ENCODE measurements at places on chromosomes 12 and 14.

DNA sequence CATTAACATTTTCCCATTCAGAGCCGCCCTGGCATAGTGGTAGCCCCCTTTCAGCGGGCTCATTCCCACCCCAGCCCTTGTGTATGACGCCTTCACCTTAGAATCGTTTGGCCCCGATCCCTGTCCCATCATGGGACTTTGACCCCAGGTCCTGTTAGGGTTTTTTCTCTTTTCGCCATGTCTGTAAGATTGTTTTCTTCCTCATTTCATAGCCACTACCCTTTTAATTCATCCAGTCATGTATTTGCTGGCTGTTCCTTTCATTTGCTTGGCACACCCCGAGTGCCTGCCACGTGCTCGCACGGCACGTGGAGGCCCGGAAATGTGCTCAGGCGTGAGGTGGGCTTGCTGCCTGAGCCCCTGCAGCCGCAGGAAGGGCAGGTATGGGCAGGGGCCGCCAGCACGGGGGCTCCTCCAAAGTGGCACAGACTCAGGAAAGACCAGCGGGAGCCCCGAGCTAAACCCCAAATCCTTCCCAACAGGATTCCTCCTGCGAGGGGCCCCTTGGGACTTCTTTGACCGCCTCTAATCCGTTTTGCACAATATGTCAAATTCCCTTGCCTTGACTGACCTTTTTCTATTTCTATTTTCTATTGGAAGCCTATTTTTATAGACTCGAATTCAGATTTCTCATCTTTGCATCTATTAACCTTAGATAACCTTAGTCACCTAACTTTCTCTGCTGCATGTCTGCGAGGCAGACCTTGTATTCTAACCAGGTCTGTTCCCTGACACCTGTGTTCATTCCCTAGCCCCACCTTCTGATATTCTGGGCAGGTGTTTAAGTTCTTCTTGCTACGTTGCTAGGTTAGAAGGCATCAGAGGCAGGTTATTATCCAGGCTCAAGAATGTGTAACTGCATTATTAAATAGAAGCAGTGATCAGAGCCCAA, 114.8 kb downstream of the EML1 start:
- no peak for DNase-seq

- no peak for DNase-seq
Measured at GRCh38 chr12:78101113-78101876, 270.6 kb downstream of the NAV3 start.

GRCh38 chr12:111174251-111174960, 194.5 kb downstream of the PHETA1 start:
- DNase-seq, result no peak

- DNase-seq, result no peak
Measured at GRCh38 chr12:54028314-54029201, at the start of gene HOXC6. Gene HOXC6, plus strand, starts transcription at chr12:54028440. Its CDS starts 82 bp downstream, at chr12:54028522.

DNA sequence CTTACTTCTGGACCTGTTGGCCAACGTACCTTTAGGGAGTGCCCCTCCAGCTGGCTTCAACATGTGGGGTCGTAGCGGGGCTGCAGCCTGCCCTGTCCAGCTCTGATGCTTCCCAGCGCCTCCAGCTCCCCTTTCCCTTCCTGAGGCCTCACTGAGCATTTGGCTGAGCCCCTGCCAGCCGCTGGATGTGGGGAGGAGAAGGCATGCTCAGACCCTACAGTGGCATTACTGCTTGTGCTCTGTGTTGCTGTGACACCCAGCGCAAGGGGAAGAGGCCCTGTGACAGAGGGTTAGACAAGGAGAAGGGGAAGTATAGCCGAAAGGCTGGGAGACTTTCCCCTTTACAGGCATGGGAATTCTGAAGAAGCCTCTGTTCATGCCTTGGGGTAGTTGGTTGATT, 145.9 kb downstream of the PRKCH start:
- DNase-seq, result no peak

DNA sequence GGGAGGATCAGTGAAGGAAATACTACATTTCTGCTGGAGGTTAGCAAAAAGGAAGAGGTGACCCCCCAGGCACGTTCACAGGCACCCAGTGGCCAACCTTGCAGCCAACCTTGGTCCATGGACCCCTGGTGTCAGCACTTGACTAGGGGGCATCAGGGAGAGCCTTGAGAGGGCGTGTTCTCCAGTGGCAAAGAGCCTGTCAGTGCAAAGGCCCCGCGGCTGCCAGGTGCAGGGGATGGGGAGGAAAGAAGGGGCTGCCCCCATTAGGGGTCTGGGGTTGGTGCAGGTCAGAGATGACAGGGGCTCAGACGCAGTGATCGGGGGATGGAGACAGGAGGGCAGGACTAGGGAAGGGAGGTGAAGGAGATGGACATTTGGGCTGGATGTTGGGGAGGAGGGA, 22.7 kb upstream of the ULK1 start:
- no peak for DNase-seq

DNA sequence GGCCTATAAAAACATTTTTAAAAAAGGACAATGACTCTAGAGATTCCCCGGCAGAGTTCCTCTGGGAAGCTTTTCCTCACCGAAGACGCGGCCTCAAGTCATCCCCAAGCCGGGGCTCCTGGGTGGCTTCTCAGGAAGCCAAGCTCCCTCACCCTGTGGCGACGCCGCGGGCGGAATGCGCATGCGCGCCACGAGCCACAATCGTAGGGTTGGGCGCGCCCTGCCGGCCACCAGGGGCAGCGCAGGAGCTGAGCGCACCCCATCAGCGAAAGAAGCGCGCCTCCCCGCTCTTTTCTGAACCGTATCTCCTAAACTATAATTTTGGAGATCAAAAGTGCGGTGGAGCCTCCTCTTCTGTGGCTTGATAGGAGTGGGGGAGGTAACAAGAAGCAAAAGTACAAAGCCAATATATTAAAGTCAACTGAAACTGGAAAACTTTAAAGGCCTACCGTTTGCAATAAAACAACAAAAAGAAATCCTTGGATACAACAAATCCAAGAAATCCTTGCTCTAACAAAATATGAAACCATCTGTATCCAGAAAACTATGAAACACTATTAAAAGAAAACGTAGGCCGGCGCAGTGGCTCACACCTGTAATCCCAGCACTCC, 17.4 kb upstream of the CHFR start:
- peak; percentile 14 for DNase-seq

DNA sequence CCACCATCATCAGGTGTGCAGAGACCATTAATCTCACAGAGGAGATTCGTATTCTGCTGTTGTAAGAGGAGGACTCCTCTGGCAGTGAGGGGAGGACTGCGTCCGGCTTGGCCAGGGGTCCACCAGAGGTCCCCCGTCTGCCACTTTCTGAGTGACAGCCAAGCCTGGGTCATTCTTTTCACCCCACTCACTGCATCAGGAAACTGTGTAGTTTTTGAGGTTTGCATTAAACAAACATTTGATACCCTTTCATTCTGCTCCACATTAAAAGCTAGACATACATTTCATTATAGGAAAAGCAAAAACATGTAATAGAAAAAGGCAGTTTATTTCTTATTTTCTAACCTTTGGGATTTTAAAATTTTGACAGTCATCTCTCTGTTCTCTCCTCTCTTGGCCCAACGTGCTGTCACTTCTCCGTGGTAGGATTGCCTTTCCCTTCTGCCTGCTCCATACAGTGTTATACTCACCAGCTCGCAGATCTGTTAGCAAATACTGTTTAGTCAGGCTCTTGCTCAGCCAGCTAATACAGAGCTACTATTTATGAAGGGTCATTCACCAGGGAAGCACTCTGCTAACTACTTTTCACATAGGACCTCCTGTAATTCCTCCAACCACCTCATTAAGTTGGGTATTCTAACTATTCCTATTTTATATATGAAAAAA, 99.3 kb downstream of the PELI2 start:
- no peak for DNase-seq

DNA sequence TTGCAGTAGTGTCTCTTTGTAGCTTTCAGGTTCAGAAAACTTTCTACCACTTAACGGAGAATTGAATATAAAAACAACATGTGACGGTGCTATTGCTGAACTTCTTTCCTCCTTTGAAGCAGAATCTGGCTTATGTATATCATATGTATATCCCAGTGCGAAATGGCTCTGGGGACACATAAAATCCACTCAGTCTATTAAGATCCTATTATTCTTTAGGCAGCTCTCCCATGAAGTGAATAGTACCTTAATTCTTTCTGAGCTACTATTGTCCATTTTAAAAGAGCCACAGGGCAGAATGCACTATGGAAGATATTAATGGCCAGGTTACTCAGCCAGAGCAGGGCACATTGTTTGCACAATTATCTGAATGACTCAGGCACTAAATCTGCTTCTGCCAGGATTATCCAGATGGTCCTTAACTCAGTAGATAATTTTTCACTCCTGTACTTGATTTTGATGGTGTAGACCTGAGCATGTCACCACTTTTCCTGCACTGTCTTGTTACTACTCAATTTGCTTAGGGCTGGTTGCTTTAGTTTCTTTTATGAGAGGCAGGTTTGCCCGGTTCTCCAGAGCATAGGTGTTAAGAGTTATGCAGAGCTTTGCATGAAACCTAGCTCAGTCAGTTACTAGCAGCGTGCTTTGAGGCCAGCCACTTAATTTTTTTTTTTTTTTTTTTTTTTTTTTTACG, 5.5 kb downstream of the CNTN1 start:
- no peak for DNase-seq

DNA sequence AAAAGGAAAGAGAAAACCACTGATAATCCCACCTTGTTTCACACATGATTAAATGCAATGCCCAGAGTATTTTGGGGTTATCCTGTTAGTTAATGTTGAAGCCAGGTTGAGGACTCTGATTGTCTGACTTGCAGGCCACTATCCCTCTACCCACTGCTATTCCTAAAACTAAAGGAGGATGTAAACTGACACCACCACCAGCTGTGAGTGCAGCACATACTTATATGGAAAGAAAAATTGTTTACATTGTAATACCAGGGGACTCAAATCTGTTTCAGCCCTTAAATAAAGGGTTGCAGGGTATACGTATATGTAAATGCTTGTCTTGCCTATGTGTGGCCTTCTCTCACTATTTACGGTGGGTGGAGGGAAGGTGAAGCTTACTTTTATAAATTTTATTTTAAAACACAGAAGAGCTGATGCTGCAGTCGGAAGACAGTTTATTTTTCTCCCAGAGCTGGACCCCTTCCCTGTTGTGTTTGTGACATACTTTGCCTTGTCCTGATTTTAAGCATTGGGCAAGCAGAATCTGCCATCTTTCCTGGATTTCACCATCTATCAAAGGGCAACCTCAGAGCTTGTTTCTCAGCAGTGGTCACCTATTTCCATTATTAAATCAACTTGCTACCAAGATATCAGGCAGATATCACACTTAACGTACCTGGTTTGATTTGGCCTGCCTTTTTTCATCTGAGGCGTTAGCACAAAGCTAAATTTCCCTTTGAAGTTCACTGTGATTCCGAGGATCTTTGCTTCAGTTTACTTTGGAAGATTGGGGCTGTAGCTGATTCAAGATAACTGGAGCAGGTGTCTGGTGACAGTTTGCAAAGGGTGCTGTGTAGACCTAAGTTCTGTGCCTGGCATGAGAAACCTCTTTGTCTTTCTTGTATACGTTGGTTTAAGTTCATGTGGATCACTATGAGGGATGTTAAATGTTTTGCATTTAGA, 25.2 kb downstream of the DAAM1 start:
- no peak for DNase-seq

- DNase-seq, result no peak
Measured at GRCh38 chr14:71361336-71361735, 454.1 kb downstream of the PCNX1 start.

GRCh38 chr12:94309373-94309772, 150.3 kb downstream of the CEP83 start:
- DNase-seq, result no peak

DNA sequence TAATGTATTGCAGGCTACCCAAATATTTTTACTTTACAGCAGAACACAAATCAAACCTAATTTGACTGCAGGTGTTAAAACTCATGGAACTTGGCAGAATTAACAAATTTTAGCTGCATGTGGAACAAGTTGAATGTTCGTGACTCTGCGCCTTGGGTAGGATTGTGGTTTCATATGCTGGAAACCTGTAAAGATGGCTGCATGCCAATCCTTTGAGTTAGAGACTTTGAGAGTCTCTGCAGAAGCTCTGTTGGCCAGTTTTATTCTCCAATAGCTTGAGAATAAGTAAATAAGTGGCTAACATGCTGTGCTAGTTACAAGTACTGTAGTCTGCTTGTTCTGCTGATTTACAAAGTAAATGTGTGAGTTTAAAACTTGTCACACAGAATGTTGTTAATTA, 77.8 kb downstream of the PDE6H start:
- no peak for DNase-seq

- DNase-seq, result no peak
Measured at GRCh38 chr12:113127791-113128199, 7.8 kb downstream of the RASAL1 start.

- DNase-seq, result no peak
Measured at GRCh38 chr12:130137040-130138018, 24.9 kb upstream of the FZD10 start.

DNA sequence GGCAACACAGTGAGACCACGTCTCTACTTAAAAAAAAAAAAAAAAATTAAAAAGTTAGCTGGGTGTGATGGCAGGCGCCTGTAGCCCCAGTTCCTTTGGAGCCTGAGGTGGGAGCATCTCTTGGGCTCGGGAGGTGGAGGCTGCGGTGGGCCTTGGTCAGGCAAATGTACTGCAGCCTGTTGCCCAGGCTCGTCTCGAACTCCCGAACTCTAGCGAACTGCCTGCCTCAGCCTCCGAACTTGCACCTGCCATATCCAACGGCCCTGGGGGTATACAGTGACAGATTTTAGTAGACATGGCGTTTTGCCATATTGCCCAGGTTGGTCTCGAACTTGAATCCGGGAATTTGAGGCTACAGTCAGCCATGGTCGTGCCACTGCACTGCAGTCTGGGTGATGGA, 195.4 kb downstream of the ALG10 start:
- DNase-seq, result no peak

DNA sequence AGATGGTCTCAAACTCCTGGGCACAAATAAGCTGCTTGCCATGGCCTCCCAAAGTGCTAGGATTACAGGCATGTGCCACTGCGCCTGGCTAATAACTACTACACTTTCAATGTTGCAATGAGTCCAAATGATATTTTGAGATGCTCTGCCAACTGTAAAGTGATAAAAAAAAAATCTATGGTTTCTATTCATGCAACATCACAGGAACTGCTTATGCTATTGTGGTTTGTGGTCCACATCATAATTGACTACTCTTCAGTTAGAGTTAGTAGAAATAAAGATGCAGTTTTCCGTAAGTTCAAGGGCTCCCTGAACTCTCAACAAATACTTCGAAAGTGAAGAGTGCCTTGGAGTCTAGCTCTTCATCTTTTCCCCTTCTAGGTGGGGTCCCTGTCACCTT, 239.4 kb downstream of the C12orf75 start:
- no peak for DNase-seq

Data from C1 segment of cervical spinal cord (tissue), 14 donors.